ENCODE measurements at places on chromosomes 4 and X.

DNA sequence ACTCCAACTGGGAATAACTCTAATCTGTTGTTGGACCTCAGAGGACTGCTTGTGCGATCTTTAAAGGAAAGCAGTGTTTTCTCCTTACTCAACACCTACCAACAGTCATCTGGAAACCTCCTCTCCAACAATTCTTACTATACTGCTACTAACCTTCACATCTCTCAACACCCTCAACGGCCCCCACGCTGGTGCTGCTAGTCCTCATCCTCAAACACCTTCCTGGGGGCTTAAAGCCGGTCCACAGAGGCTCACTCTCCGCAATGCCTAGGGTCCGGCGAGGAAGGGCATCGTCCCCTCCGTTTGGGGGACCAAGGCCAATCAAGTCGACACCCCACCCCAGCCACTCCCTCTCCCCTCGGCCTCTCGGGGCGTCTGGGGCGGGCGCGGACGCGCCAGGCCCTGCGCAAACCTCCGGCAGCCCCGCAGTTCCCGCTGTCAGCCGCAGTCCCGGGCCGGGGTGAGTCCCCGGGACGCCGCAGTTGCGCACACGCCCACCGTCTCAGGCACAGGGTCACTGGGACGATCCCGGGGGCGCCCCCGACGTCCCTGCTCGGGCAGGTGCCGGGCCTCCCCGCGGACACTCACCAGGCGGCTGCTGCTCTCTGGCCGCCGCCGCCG lies 418 bp downstream of the TAB3 start:
- DNase-seq = no peak

DNA sequence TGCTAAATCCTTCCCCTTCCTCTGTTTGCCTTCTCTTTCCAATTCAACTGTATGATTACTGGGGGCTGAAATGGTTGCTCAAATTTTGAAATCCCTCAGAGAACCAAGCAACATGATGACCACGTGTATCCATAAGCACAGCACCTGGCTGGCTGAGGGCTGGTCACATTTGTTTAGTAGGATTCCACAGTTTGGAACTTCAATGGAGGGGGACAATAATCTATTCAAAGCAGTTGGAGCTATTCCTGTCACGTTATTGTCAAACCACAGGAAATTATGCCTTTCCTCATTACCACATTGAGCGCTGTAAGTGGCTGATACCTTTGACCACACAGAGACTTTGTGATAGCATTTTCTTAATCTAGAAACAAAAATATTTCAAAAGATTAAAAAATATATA lies 7.0 kb downstream of the TMSB4X start:
- DNase-seq = no peak

- no peak for DNase-seq
Observed at GRCh38 chr4:55351824-55352223, 5.8 kb downstream of the SRD5A3 start.

DNA sequence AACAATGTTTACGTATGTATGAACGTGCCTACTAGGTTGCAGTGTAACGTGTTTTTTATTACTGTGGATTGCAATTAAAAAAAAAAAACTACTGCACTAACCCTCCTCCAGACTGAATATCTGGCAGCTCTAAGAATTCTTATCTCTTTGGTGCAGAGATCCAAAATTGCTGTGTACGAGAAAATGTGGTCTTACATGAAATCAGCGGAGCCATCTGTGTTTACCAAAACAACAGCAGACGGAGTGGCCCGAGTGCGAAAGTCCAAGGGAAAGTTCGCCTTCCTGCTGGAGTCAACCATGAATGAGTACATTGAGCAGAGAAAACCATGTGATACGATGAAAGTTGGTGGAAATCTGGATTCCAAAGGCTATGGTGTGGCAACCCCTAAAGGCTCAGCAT lies 268.1 kb downstream of the THOC2 start:
- DNase-seq = no peak

DNA sequence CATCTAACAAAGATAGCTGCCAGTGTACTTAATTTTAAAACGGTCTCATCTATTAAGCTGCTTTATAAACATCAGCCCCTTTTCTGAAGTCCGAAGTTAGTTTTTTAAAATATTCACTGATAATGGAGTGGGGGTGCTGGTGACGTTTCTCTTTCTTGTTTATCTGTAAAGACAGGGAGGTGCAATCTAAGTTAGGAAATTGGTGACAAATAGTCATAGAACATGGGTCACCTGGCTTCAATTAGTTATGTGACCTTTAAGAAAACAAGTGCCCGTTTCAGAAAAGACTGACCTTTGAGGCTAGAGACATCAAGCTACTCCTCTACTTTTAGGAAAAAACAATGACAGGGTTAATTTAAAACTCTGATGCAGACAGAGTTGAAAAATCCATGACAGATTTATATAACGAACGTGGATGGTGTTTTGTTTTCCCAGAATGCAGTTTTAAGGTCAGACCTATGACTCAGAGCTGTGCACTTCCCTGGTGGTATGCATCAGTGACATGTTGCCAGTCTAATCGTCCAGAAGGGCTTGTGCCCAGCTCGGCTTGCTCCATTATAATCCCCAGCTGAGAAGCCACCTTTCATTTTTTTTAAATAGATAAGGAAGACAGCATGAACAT lies 38.2 kb downstream of the FHL1 start:
- DNase-seq = no peak

DNA sequence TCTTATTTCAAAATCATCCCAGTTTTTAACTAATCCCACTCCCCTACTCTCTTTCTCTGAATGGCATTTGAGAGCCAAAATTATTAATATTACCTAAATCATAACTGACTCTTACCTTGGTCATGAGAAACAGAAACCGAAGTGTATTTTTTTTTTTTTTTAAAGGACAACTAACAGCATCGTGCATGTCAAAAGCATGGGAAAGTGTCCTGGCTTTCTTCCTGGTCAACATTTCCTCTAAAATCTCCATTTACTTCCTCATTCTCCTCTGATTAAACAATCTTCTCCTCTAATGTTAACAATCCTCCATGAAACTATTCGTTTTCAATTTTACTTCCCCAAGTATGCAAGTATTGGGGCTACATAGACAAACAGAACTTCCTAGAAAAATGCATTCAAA lies 2.1 kb upstream of the STS start:
- DNase-seq = no peak

DNA sequence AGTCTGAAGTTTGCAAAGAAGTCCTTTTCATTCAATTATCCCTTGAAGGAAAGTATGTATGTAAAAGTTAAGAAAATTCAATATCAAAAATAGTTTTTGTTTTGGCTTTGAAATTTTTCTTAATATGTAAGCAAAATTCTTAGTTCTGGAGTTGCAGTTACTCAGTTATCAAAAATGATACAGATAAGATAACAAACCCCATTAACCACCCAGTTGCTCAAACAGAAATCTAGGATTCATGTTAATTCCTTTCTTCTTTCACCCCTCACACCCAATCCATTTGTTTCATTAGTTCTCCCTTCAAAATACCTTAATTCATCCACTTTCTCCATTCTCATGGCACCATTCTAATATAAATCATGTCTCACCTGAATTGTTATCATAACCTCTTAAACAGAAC lies 40.5 kb upstream of the JADE1 start:
- no peak for DNase-seq

- no peak for DNase-seq
Observed at GRCh38 chr4:66252291-66252690, 582.0 kb upstream of the EPHA5 start.

DNA sequence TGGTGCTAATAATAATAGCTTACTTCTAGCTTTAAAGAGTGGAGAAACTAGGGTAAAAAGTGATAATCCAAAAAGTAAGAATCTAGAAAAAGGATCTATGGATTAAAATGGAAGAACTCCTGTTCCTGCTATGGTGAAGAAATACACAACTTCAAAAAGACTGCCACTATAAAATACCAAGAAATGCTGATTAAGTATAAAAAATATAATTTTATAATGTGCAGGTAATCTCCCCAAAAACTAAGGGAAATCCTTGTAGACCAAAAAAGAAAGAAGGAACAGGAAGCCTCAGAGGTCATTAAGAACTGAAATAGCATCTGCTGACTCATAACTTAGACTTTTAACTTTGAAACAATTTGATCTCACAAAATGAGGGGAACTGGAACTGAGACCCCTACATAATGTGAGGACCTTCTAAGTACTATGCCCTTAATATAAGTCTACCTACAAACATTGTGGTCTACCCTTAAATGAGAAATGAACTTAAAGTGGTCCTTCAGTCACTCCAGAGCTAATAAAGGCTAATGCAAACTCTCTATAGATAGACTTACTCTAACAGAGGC lies 50.6 kb upstream of the SRPX start:
- no peak for DNase-seq

GRCh38 chr4:42278709-42279324 lies 118.5 kb upstream of the SHISA3 start:
- no peak for DNase-seq

DNA sequence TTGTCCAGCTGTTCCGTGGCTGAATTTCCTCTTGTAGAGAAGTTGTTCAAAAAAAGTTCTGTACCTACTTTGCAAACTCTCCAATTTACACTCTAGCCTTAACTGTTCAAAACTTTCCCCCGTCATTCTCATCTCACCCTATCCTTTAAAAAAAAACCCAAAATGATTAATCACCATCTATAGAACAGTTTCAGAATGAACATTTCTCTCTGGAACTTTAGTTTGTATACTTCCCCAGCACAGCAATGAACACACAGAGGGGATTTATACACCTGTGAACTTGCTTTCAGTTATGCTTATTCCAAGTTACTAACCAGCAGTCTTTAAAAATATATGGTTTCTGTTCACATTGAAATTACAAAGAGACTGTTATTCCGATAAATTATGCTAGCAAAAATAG lies 1.2 kb downstream of the GEMIN8 start:
- DNase-seq = no peak
